ENCODE measurements at places on chromosomes 3 and 15.

DNA sequence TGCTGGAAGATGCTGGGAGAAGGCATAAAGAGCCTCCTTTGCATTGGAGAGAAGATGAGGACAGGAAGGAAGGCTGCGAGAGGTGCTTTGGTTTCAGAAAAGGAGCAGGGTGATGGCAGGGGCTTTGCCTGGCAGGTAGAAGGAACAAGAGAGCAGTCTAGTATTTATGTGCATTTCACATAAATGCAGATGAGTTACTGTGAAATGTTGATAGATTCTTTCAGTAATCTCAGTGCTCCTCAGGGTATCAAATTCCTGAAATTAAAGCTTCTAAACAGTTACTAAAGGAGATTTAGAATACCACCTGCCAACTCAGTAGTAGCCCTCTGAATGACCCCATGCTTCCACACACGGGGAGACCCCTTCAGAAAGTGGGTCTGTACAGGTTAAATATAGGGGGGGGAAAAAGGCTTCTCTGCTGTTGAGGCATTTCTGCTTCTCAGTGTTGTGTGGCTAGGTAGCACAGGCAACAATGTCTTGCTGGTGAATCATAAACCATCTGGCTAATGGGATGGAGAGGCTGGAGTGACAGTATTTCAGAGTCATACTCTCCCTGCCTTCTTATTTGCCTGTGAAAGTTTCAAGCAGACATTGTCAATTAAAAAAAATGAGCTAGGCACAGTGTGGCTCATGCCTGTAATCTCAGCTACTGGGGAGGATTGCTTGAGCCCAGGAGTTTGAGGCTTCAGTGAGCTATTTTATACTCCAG is 14.3 kb upstream of the FBXL22 start:
- no peak for DNase-seq

DNA sequence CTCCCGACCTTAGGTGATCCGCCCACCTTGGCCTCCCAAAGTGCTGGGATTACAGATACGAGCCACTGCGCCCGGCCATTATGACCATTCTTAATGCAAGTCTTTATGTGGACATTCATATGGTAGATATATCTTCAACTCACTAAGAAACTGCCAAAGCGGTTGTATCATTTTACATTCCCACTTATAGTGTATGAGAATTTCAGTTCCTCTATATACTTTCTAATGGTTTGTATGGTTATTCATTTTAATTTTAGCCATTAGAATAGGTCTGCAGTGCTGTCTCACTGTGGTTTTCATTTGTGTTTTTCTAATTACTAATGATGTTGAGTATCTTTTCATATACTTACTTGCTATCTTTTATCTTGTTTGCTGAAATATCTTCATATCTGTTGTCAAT is 32.5 kb downstream of the TCF12 start:
- DNase-seq: no peak

DNA sequence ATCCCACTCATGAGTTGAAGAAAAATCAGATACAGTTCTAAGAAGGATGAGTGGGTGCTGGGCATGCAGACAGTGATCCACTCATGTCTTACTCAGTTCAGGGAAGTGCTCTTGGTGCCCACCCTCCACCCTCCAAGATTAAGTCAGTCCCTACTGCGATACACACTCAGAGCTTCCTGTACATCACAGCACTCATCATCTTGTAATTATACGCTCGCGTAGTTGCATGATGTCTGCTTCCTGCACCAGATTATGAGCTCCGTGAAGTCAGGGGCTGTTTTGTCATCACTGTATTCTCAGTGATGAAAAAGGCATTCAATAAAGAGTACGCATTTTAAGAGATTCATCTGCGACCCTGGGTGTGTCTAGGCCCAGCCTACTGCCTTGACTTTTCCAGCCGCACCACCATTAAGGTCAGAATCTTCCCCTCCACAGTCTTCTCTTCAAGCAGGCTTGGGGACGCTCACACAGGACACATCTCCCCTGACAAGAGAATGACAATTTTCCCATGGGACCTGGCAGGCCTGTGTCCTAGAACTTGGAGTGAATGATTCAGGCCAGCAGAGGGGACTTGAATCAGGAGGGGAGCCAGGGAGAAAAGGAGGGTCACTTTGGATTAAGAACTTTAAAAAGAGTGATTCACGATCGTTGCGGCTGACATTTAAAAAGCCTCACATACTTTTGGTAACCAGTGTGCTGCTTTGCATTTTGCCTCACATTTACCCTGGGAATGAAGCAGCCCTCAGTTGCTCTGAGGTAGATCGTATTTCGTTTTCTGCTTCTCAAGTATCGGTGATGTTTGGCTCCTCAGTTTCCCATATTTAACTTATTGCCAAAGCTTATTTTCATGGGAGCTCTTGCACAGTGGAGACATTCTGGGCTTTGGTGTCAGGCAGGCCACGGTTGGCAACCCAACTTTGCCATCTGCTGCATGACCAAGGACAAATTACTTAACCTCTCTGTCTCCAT is 7.9 kb upstream of the PDE8A start:
- DNase-seq: no peak

DNA sequence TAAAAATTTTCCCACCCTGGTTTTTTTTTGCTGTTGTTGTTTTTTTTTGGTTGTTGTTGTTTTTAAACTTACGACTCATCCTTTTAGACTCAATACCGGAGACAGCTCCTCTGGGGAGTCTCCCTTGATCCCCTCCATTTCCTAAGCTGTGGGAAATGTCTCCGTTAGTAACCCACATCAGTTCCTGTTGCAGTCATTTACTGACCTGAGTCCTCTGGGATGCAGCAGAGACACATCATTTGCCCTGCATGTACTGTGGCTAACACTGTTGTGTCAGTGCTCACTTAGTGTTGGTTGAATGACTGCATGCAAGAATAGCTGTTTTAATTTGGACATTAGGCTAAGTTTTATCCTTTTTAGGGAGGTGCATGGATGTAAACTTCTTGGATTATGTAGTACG is 83.8 kb downstream of the MBNL1 start:
- no peak for DNase-seq

DNA sequence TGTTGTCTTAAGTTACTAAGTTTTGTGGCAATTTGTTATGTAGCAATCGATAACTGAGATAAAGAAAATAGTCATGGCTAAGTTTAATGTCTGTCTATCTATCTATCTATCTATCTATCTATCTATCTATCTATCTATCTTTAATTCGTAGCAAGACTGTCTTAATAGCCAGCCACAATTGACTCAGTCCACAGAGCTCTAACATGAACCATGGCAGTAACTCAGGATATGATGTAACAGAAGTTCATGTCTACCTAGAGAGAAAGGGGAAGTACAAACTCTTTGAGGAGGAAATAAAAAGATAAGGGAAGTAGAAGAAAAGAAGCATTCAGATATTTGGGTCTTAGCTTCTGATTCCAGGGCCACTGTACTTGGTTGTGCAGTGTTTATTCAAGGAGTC is 61.5 kb upstream of the FNDC3B start:
- no peak for DNase-seq

GRCh38 chr15:32646291-32646690 is 4.8 kb downstream of the SCG5 start:
- no peak for DNase-seq

GRCh38 chr15:48406266-48406891 is 75.2 kb downstream of the DUT start:
- no peak for DNase-seq

DNA sequence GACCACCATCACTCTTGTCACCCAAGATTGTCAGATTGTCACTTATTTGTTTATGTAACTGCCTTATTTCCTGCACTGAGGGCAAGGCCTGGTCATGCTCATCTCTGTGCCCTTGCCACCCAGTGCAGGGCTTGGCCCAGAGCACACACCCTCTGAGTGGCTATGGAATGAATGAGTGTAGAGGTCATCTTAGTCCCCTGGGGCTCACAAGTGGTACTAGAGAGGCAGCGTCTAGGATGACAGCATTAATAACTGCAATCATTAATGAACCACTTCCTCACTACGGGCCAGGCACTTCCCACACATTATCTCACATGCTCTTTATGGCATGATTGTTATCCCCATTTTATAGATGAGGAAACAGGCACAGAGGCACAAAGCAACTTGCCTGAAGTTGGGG is 117.0 kb downstream of the SMAD6 start:
- no peak for DNase-seq

GRCh38 chr15:49063402-49064280 is 17.4 kb upstream of the SECISBP2L start:
- no peak for DNase-seq

DNA sequence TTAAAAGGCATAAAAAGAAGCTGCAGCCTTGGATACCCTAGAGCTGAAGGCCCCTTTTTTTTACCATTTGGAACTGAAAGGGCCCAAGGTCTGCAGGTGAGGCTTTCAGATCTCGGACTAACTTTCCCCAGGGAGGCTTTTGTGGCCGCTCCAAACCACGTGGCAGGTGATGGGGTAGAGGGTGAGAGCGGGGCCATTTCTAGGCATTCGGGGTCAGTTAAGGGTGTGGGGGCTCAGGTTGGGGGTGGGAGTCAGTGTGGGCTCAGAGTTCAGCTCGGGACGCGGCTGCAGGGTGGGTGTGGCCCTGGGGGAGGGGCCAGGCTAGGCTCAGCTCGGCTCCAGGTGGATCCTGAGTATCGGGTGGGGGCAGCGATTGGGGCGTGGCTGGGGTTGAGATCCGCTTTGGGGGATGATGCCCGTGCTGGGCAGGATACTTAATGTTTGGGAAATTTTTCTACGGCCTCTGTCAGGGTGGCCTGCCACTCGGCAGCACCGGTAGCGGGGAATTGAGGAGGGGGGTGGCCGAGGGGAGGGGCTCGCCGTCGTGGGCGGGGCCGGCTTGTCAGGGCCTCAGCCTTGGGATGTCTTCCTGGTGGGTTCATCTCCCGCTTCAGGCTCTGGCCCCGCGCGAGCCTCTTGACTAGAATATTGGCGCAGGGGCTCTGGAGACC is 2.5 kb downstream of the KLF13 start:
- no peak for DNase-seq

- DNase-seq: no peak
Observed at GRCh38 chr15:48644827-48645557, 517 bp downstream of the FBN1 start.

DNA sequence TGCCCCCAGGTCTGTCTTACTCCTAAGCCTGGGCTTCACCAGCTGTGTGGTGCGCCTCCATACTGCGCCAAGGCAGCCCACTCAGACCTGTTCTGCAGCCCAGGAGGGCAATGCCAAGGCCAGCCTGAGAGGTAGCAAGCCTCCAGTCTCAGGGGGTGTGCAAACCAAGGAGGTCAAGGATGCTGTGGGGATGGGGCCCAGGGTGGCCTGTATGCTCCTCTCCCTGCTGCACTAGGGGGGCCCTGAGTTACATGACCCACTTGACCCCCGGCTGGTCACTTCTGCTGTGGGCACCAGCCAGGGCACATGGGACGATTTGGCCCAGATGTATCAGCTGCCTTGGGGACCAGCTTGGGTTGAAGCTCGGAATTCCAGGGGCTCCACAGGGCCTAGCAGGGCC is 70.0 kb upstream of the SLC6A6 start:
- DNase-seq: no peak

GRCh38 chr15:69338535-69339213 is 40.0 kb downstream of the PAQR5 start:
- no peak for DNase-seq

- no peak for DNase-seq
Observed at GRCh38 chr3:119870512-119870911, 88.6 kb downstream of the NR1I2 start.

DNA sequence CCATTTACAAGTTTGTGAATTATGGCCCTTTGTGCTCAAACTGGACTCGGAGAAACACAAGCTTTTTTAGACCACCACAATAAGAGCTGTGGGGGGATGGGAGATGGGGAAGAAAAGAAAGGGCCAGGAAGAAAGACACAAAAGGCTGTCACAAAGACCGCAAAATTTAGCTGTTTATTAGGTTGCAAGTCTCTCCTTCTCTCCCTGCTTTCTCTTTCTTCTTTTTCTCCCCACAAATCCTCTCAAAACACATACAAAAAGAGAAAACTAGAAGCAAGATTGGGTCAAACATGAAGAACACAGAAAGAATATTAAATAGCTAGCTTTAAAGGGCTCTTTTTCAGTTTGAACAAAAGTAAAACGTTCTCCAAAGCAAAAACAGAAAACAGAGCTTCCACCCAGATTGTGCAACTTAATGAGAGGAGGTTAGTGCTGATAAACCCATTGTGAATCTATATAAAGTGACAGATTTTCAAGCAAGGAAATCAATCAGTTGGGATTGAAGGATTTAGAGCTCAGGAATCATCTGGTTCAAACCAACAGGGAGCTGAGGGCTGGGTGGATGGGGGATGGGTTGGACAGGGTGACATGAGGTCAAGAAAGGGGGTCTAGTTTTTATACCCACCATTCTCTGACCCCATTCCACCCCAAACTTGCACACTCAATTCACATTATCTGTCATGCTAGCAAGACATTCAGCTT is 87.3 kb downstream of the DHX30 start:
- no peak for DNase-seq

- DNase-seq: no peak
Observed at GRCh38 chr3:15015456-15015855, 49.7 kb downstream of the MRPS25 start.

DNA sequence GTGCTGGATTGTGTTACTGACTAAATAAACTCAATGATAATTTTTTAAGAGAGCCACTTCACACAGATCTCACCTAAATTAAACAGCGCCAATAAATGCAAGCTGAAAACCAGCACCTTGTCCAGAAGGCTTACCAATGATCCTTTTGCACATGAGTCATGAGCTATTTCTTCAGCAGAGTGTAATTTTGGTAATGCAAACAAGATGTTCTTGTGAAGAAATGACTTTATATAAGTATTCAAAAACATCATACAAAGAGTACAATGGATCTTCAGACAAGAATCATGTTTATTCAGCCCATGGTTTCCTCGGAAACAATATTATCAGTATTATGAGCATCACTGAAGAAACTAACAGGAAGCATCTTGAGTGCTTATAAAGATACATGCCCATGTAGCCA is 263.8 kb upstream of the UBE2E2 start:
- no peak for DNase-seq

DNA sequence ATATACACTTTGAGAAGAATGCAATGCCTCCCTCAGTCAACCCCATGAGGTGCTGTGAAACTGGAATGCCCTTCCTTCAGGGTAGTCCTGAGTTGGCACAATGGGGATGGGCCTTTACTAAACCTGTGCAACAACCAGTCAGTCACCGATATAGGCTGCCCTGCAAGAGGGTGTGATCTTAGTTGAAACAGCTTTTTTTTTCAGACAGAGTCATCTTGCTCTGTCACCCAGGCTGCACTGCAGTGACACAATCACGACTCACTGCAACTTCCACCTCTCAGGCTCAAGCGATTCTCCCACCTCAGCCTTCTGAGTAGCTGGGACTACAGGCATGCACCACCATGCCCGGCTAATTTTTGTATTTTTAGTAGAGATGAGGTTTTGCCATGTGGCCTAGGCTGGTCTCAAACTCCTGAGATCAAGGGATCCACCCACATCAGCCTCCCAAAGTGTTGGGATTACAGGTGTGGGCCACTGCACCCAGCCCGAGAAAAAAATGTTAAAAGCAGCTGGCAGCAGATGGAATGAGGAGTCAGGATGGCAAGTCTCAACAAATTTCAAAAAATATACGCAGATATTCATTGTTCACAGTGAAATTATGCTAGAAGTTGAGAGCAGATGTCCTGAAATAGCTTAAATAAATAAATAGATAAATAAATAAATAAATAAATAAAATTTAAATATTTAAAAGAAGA is 31.8 kb downstream of the MYO5A start:
- no peak for DNase-seq
